ENCODE measurements at places on chromosomes 3 and 15. TPM values are rescaled to one million over a fixed set of nuclear protein-coding genes. Genes with fewer than 3 reads are reported as not detected.

DNA sequence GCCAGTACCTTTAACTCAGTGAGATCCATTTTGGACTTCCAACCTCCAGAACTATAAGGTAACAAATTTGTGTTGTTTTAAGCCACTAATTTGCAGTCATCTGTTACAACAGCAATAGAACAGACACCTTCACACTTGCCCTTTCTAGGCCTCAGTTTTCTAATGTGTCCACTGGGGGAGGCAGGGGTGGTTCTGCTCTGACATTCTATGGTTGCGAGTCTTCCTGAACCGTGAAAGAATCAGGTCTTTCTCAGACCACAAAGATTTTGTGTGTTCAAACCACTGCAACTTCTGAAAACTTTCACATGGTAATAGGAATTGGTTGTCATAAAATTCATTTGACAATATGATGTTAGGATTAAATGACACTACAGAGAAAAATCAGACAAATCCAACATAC, 26.8 kb upstream of the CSTA start:
- DNase-seq, result no peak

- DNase-seq, result no peak
These were observed 75.2 kb downstream of the CLASP2 start for GRCh38 chr3:33642806-33643205.

DNA sequence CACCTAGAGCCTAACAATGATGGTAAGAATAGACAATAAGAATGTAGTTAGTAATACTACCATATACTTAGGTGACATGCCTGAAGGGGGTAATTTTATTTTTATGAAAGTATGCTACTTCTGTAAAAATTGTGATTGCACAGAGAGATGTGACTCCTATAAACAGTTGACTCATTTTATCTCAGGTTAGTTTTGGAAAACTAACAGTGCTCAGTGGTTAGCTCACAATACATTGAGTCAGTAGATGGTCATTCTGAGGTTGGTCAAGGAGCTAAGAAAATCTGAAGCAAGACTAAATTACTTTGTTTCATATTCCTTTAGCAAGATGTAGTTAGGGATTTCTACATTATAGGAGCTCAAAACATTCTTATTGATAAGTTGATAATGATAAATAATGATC, 271.0 kb downstream of the EDEM1 start:
- DNase-seq, result no peak

DNA sequence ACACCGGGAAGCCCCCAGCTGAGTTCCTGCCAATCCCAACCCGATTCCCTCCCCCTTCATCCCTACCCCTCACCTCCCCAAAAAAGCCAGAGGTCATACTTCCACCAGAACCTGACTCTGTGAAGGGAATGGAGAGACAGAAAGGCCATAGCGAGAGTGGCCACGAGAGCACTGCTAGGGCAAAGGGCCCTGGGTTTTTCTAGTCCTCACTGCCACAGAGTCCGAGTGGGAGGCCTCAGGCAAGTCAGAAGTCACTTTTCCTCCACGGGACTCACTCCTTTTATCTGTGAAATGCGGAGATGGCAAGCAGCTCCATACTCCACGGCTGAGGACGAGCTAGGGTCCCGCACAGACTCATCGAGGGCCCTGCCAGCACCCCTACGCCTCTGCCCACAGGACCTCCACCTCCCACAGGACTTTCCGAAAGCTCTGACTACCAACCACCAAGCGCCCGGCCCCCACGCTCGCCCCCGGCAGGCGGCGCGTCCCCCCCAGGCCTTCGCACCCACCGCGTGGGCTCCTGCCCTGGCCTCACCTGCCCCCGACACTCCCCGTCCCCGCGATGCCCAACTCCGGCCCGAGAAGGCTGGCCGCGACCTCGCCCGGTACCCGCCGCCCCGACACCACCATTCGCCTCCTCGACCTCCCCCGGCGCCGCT, 792 bp downstream of the ATP13A3 start:
- DNase-seq, result peak; percentile 87

Gene MYEF2
- 34.5 TPM for total RNA-seq

Gene IL5RA
- not detected for total RNA-seq

Gene PRKCD
- 34.1 TPM for total RNA-seq

- DNase-seq, result no peak
These were observed 507.0 kb downstream of the ZPLD1 start for GRCh38 chr3:102941786-102942185.

Gene PLA2G4F
- total RNA-seq, result not detected

Gene ESYT3
- 0.37 TPM for total RNA-seq

- no peak for DNase-seq
These were observed 478.0 kb upstream of the ATP11B start for GRCh38 chr3:182315313-182315712.

GRCh38 chr15:86355361-86355760, 275.7 kb downstream of the AGBL1 start:
- DNase-seq, result no peak

Gene HIGD2B
- not detected for total RNA-seq

GRCh38 chr15:57972864-57973263, 92.6 kb downstream of the ALDH1A2 start:
- DNase-seq, result no peak

- DNase-seq, result no peak
These were observed 37.9 kb upstream of the TSC22D2 start for GRCh38 chr3:150370122-150370602.

- DNase-seq, result no peak
These were observed 11.6 kb upstream of the SSUH2 start for GRCh38 chr3:8656240-8656639.

Gene ITIH4
- total RNA-seq, result 19.1 TPM

Gene OXTR
- total RNA-seq, result 1.1 TPM

- DNase-seq, result no peak
These were observed 185.1 kb upstream of the GALNT15 start for GRCh38 chr3:15989419-15989818.

DNA sequence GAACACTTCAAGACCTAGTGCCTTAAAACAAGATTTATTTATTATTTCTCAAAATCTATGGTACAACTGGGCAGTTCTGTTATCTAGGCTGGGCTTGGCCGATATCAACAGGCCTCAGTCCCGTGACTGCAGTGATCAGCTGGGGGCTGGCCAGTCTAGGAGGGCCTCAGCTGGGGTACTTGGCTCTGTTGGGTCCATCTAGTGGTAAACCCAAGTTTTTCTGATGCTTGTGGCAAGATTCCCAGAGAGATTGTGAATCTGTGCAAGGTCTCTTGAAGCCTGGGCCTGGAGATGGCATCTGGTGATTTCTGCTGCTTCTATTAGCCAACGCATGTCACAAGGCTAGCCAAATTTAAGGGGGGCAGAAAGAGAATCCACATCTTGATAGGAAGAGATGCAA, 482.4 kb upstream of the SGO1 start:
- no peak for DNase-seq

GRCh38 chr3:117793622-117794265, 1084.2 kb downstream of the TUSC7 start:
- DNase-seq, result no peak

DNA sequence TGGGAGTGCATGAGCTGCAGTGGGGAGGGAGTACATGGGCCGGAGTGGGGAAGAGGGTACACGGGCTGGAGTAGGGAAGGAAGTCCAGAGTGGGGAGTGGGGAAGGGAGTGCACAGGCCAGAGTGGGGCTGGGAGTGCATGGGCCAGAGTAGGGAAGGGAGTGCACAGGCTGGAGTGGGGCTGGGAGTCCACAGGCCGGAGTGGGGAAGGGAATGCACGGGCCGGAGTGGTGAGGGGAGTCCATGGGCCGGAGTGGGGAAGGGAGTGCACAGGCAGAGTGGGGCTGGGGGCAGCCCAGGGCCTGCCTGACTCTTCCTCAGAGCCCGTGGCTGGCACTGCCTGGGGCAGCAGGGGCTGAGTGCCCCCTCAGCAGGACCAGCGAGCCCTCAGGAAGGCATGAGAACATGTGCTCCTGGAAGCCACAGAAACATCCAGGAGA, 40.7 kb downstream of the KLF15 start:
- DNase-seq, result peak; percentile 29

GRCh38 chr3:47522082-47522987, 8.8 kb upstream of the ELP6 start:
- DNase-seq, result peak; percentile 92

Gene CFAP100
- not detected for total RNA-seq

DNA sequence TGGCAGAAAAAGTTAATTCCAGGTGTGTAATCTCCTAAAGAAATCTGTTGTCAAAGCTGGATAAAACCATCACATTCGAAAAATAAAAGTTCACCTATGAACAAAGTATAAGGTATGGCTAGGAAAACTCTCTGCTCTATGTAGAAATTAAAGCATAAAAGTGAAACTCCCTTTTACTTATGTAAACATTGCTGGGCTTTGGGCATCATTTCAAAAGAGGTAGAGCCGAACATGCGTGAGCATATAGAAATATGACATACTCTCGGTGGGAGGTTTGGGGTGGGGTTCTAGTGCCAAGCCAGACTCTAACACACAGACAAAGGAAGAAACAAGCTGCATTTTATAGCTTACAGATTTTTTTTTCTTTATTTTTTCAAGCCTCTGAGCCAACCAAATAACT, 306.8 kb upstream of the ATP11B start:
- no peak for DNase-seq

Gene RTP1
- not detected for total RNA-seq

Gene C2CD4A
- not detected for total RNA-seq

DNA sequence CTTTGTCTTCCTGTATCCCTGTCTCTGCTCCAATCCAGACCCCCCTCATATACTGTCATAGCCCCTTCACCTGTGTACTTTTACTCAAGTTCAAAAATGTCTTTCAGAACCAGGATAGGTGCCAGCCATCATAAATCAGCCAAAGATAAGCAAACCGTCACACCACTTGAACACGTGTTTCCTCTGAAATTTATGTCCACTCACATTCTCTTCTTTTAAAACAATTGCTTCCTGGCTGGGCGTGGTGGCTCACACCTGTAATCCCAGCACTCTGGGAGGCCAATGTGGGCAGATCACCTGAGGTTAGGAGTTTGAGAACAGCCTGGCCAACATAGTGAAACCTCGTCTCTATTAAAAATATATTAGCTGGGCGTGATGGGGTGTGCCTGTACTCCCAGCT, 74.1 kb downstream of the IGF2BP2 start:
- no peak for DNase-seq

DNA sequence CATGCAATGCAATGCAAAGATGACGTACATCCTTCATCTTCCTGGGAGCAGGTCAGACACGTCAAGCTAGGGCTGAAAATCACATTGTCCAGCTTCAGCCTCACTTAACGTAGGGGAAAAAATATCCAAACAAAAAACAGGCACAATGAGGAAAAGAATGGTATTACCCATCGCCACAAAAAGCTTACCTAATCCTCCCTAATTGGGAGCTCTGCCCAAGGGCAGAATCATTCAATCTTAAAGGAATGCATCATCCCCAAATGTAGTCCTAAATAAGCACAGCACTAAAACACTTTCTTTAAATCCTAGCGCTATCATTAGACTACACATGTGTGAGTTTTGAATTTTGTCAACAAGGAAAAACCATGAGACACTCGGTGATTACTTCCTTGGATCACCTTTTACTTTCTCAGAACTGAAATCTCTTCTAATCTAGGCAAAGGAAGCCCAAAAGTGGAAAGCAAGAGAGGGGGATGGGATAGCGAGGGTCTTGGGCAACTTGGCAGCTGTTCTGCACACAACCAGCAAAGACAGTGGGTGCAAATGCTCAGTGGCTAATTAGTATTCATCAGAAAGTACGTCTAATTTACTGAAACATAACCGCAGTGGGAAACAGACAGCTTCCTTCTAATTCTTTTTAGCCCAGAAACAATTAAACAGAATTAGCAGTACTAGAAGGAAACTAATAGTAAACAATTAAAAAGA, 87.4 kb downstream of the ADAMTS9 start:
- no peak for DNase-seq
